EL (cell line): ENCODE measurements at places on chromosomes 12 and 14.

DNA sequence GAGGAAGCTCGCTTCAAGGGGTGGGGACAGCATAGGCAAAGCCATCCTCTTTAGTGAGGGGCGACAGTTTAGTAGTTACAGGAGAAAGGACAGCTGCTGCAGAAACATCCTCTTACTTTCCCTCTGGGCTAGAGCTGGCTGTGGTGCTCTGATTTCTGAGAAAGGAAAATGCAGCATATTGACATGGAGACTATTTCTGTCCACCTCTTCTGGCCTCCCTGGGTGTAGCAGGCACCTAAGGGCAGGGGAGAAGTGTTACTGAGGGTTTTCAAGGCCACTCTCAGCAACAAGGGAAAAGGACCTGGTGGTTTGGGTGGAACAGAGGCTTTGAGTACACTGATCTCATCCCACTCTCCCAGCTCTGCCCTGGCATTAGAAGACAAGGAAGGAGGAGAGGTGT lies 40.0 kb upstream of the CTDSP2 start:
- DNase-seq: no peak

DNA sequence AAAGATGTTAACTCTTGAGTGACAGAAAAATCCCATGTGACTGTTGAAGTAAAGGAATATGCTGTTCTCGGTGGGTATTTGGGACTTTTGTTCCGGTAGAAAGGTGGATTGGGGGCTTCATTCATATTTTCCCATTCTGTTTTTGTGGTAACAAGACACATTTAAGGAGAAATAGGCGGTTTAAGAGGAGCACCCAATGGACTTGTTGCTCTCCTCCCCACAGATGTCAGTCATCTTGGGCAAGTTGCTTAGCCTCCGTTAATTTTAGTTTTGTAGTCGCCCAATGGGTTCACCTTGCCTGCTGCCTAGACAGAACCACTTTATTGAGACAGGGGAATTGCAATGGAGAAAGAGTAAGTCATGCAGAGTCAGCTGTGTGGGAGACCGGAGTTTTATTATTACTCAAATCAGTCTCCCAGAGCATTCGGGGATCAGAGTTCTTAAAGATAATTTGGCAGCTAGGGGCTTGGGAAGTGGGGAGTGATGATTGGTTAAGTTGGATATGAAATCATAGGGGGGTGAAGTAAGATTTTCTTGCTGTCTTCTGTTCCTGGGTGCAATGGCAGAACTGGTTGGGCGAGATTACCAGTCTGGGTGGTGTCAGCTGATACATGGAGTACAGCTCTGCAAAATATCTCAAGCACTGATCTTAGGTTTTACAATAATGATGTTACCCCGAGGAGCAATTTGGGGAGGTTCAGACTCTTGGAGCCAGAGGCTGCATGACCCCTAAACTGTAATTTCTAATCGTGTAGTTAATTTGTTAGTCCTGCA lies 50.3 kb downstream of the SLC38A1 start:
- no peak for DNase-seq

DNA sequence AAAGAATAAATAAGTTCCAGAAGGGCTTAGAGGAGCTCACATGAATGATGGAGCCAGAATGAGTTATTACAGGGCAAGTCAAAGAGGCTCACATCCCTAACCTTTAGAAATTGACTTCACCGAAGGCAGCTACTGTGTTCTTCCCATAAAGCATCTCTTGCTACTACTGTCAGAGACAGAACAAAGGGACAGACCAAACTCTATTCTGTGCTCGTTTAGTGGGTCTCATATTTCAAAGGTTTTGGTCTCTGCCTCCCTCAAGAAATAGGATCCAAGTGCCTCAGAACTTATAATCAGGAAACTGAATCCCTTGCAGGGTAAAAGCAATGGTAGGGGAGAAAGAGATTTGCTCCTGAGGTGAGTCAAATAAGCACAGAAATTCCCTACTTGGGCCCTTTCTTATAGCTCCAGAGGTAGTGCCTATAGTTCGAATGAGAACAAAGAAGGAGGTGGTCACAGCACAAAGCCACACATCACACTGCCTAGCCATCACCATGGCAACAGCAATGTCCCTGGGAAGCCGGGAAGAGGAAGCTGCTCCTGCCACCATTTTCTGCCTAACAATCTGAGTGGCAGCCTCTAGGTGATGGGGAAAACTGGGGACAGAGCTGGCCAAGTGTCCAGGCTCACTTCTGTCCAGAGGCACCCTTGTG lies 294.9 kb downstream of the FOXN3 start:
- DNase-seq: no peak

DNA sequence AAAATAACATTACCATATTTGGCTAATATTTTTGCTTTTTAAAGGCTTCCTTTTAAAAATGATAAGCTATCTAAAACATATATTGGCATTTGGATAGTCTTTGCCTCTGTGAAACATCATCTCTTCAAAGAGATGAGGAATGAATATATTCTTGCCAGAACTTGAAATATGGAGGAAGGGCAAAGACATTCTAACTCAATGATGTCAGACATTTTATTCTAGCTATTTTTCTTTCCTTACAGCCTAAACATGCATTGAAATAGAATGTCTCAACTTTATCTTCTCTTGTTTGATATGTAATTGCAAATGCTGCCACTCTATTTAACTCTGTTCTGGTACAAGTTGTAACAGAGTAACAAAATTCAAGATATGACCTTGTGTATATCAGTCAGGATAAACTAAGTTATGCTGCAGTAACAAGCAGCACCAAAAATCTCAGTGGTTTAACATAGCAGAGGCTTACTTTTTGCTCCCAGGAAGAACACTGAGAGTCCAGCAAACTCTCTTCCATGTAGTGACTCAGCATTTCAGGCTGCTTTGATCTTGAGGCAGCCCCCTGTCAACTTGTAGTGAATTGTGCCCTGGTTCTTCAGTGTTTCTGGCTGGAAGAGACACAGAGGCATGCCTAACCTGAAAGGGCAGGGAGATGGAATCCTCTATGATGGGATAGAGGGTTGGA lies 11.0 kb downstream of the IRAK3 start:
- no peak for DNase-seq

- DNase-seq: no peak
These were observed 13.1 kb upstream of the CCDC85C start for GRCh38 chr14:99616832-99617800.

GRCh38 chr14:75570797-75571196 lies 7.6 kb upstream of the FLVCR2 start:
- no peak for DNase-seq

GRCh38 chr12:87142342-87142741 lies 886.2 kb upstream of the MGAT4C start:
- DNase-seq: no peak

DNA sequence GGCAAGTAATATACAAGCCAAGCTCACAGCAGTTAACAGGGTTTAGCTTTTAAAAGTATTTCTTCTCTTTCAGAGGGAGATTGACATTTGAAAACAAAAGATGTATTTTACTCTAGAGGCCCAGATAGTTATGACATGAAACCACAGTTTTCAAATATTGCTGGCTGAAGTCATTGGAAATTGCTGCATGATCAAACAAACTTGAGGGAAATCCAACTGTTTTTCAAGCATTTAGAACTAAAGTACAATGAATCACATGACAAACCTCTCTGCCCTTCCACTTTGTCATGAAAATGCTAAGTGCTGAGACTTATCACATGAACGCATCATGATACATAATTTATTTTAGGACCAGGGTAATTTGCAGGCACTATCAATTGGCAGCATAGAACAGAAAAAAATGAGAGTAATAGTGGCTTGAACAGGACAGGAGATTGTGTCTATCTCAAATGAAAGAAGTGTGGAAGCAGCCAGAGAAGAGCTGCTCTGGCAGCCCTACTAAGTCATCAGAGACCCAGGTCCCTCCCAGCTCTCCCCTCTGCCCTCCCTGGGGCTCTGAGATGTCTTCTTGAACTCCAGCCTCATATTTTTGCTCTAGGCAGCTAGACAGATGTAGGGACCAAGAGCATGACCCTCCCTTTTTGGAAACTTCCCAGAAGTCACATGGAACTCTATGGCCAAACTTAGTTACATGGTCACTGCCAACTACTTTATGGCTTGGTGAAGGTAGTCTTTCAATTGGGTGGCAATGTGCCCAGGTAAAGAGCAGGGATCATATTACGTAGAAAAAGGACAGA lies 90.1 kb upstream of the PELI2 start:
- no peak for DNase-seq

DNA sequence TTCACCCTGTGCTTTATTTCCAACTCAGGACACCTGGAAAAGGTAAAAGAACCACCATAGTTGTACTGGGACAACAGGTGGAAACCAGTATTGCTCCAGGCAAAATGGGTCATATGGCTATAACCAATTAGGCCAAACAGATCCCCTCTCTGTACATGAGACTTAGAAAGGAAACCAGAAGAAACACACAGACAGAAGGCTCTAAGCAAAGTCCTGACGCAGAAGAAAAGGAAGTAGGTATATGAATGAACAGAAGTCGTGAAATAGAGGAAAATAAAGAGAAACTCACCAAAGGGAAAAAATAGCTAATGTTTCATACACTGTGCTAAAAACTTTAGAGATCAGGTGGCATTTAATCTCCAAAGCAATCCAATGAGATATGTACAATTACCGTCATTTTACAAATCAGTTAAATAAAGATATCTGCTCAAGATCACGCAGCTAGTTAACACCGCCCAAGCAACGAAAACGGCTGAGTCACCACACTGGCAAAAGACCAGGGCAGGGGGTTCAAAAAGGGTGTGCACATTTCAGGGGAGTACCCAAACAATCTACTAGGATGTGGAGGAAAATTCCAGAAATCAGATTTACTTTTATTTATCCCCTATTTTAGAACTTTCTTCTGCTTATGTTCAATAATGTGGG lies 82.3 kb downstream of the ITPR2 start:
- DNase-seq: no peak

- DNase-seq: no peak
These were observed 102.3 kb downstream of the TRMT5 start for GRCh38 chr14:60878536-60878935.

DNA sequence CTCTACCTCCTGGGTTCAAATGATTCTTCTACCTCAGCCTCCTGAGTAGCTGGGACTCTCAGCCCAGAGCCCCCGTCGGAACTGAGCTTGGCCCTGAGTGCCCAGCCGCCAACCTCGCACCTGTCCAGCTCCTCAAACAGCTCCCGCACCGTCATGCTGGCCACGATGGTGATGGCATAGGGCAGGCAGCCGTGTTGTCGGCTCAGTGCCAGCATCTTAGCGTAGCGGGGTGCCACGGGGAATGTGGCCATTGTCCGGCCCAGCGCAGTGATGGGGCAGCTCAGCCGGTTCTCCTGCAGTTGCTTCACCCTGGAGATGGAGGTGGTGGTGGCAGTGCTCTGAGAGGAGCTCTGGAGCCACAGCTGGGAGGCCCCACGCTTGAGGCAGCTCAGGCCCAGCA lies 32.4 kb downstream of the DHX37 start:
- DNase-seq: no peak

- DNase-seq: no peak
These were observed 6.7 kb downstream of the LRP1 start for GRCh38 chr12:57134949-57135348.

DNA sequence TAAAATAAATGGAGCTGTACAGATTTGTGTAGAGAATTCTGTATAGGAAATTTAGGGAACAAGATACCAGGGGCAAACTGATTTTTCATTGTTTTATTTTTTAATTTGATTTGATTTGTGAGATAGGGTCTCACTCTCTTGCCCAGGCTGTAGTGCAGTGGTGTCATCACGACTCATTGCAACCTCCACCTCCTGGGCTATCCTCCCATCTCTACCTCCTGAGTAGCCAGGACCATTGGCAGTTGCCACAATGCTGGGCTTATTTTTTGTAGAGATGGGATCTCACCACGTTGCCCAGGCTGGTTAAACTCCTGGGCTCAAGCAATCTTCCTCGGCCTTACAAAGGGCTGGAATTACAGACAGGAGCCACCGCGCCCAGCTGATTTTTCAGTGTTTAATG lies 18.0 kb upstream of the TBK1 start:
- DNase-seq: no peak

DNA sequence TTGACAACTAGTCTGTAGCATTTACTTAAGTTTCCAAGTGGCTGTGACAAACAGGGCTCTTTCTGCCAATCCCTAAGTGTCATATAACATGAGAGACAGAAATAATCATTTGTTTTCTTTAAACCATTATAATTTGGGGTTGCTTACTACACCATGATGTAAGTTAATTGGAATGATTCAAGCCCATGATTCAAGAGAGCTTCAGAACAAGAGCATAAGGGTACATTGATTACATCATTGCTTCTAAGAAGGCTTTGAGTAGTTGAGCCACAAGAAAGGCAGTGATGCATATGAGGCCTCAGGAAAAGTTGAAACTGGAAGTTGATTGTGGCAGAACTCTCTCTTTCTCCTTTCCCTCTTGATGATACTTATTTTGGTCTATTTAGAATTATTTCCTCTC lies 444.0 kb downstream of the CCER1 start:
- DNase-seq: peak; percentile 55

DNA sequence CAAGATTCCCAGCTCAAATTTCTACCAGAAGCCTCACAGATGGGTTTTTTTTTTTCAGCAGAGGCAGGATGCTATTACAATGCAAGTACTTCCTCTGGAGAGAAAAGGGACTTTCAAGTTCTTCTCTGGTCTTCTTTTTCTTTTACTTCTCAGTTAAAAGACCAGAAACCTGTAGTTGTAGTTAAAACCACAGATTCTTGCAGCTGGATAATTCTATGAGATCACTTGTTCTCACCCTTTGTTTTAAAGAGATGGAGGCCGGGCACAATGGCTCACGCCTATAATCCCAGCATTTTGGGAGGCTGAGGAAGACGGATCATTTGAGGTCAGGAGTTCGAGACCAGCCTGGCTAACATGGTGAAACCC lies 47.6 kb upstream of the OVCH1 start:
- DNase-seq: no peak

- peak; percentile 51 for DNase-seq
These were observed 59.7 kb upstream of the NAP1L1 start for GRCh38 chr12:76144245-76144549.

GRCh38 chr14:64774272-64774671 lies 70.0 kb downstream of the PLEKHG3 start:
- no peak for DNase-seq

- no peak for DNase-seq
These were observed 31.3 kb upstream of the SLC10A1 start for GRCh38 chr14:69828354-69828753.

DNA sequence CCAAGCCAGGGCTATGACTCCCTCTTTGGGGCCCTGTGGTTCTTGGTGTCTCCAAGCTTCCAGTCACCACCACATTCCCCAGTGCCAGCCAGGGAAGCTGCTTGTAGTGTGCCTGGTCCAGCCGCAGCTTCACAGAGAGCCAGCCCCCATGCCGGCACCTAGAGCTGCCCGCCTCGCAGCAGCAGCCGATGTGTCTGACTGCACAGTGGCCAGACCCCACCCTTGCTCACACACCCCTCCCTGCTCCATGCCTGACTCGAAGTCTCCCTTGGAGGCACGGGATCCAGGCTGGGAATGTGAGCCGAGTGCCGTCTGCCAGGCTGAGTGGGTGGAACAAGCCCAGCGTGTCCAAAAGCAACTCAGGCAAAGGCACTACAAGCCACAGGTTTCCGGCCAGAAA lies 123.3 kb upstream of the SFSWAP start:
- DNase-seq: no peak
